ENCODE measurements at places on chromosomes 1 and 21.

- no peak for DNase-seq
These were observed 90.0 kb upstream of the NFASC start for GRCh38 chr1:204780630-204781029.

- no peak for DNase-seq
These were observed 371.1 kb upstream of the C1orf87 start for GRCh38 chr1:60444680-60445079.

DNA sequence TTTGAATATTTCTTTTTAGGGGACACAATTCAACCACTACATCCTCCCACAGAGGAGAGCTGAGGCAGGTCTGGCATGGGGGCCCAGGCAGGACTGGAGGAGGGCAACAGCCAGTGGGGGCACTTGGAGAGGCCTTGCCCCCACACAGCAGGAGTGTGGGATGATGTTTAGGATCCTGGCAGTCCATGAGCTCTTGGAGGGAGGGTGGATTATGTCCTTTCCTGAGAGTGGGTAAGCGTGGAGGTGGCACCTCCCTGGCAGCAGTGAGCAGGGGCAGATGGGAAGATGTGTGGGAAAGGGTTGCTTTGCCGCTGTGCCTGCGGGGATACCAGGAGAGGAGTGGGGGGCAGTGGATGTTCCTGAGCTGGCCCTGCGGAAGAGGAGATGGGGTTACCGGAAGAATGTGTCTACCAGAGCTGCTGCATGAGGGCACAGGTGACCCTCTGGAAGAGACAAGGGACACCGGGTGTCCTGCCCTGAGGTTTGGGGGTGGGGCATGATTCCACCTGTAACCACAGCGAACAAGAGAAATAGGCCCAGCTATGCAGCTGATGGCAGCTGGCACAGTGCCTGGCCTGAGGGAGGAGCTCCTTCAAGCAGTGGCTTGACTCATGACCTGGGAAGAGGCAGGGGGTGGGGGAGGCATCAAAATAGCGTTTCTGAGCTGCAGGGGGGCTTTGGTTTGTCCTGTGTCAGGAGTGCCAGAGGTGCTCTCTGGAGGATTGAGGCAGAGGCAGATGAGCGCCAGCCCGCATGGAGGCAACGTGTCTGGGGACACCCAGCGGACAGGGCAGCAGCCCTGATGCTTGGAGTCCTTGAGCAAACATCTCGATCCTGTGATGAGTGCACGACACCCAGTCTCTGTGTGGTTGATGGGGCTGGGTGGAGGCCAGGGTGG is 123.9 kb upstream of the TMPRSS2 start:
- DNase-seq: no peak

DNA sequence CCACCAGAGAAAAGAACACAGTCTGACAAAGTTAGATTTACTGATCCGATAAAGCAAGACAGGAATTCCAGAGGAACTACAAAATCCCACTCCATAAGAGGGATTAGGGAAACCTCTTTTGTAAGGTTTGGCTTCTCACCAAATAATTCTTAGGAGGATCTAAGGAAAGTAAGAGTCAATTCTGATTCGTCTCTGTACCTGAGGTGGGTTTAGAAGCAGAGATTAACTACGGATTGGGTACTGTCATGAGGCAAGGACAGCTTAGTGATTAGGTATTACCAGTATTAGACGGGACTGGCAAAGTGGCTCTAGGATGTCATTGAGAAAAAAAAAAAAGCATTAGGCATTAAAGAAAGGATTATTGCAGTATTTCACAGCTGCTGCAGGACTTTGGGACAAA is 371.7 kb upstream of the BRINP3 start:
- no peak for DNase-seq

- no peak for DNase-seq
These were observed 53.1 kb downstream of the APP start for GRCh38 chr21:26117324-26117971.

GRCh38 chr1:3112526-3112925 is 43.5 kb downstream of the PRDM16 start:
- DNase-seq: no peak

Measured in left ventricle myocardium inferior (tissue), 1 donor.